ENCODE measurements at places on chromosomes 5 and 9.

DNA sequence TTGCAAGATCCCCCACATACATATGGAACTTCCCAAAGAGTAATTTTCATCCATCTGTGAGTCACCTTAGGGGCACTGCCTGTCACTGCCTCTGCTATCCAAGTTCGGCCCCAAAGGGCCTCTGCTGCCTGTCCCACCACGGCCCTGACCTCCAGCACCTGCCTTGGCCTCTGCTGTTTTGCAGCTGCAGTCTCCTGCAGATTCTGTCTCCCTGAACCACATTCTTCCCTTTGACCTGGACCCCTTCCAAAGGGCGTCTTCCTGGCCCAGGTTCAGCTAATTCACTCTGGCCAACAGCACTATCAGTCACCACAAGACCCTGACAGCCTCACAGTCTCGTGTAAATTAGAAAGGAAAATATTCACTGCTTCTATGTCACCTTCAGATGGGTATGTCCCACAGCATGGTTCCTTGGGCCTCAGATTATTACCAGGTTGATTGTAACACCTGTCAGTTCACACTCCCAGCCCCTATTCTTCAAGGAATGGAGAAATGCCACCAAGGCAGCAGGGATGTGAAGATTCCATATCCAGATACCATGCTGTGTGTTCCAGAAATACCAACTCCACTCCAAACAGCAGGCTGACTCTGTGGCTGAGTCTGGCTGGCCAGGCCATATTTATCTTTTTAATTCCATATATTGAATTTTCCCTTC is 479.3 kb downstream of the ARHGEF28 start:
- peak; percentile 6 for DNase-seq

DNA sequence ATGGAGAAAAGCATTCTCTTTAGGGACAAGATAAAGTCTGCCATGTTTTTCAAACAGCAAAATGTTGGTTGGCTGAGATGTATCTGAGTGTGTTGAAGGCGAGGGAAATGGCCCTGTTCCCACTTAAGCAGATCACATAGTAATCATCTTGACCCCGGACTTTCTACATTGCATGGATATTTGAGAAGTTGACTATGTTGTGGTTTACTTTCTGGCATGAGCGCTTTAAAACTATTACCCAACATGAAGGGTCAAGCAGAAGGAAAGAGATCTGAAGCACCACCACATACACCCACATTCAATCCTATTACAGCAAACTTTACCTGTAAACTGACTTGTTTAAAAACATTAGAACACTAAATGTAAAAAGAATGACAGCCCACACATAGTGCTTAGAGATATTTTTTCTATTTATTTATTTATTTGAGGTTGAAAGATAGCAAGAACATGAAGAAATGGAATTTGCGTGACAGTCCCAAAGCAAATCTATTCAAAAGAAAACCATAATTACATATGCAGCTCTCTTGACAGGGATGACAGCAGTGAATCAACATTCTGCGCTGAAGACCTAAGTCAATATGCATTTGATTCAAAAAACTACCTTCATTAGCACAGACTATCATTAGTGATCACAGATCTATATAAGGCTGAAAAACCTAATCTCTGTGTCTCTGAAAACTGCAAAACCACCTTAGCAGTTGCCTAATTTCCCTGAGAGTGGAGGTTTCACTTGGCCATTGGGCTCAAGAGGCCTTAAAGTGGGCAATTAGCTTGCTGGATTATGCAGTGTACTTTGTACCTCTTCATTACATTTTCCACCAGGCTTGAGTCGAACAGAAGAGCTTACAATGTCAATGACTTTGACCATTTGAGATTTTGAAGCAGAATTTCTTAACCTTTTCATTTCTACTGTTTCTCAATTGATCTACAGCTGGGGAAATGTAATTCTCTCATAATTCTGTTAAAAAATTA is 195.0 kb downstream of the PDE4D start:
- DNase-seq, result no peak

- no peak for DNase-seq
Observed at GRCh38 chr9:8282535-8282934, 483.0 kb upstream of the DMAC1 start.

- no peak for DNase-seq
Observed at GRCh38 chr5:149271195-149271715, 404 bp upstream of the AFAP1L1 start.

GRCh38 chr5:169770109-169770508 is 133.0 kb downstream of the DOCK2 start:
- DNase-seq, result no peak

DNA sequence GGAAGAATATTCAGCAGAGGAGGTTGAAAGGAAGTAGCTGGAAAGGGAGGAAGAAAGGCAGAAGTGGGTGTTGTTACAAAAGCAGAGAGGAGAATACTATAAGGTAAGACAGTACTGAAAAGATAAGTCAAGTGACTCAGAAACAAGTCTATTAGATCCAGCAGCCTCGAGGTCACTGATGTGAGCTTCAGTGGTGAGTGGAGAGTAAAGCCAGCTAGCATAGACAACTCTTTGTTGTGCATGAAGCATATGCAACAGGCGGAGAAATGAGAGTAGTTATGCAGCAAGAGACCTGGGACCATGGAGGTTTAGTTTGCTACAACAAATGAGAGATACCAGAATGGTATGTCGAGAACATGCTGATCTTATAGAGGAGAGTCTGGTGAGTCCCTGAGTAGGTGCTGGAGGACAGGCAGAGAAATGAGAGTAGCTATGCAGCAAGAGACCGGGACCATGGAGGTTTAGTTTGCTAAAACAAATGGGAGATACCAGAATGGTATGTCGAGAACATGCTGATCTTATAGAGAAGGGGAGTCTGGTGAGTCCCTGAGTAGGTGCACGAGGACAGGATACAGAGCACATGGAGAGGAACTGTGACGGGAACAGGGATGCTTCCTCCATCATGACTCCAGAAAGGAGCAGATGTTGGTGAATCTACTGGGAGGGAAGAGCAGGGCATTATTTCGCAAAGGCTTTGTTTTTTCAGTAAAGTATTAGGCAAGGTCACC is 36.0 kb downstream of the EQTN start:
- no peak for DNase-seq

- no peak for DNase-seq
Observed at GRCh38 chr9:9603345-9603744, 1009.5 kb downstream of the PTPRD start.

GRCh38 chr5:122431298-122431697 is 119.3 kb downstream of the SNCAIP start:
- DNase-seq, result no peak

DNA sequence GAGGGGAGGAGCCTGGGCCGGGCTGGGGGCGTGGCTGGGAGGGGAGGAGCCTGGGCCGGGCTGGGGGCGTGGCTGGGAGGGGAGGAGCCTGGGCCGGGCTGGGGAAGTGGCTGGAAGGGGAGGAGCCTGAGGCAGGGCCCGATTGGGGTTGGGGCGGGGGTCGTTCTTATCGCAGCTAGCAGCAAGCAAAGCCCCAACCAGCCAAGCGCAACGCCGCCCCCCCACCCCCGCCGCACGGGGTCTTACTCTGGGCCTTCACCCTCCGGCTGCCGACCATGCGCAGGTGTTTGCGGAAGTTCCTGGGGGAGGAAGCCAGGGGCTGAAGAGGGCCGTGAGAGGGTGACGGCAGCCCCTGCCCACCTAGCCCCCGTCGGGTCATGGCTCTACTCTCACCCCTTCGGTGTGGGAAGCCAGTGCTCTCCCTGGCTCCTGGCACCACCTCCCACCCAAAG is 5.0 kb downstream of the NSMF start:
- peak; percentile 35 for DNase-seq

DNA sequence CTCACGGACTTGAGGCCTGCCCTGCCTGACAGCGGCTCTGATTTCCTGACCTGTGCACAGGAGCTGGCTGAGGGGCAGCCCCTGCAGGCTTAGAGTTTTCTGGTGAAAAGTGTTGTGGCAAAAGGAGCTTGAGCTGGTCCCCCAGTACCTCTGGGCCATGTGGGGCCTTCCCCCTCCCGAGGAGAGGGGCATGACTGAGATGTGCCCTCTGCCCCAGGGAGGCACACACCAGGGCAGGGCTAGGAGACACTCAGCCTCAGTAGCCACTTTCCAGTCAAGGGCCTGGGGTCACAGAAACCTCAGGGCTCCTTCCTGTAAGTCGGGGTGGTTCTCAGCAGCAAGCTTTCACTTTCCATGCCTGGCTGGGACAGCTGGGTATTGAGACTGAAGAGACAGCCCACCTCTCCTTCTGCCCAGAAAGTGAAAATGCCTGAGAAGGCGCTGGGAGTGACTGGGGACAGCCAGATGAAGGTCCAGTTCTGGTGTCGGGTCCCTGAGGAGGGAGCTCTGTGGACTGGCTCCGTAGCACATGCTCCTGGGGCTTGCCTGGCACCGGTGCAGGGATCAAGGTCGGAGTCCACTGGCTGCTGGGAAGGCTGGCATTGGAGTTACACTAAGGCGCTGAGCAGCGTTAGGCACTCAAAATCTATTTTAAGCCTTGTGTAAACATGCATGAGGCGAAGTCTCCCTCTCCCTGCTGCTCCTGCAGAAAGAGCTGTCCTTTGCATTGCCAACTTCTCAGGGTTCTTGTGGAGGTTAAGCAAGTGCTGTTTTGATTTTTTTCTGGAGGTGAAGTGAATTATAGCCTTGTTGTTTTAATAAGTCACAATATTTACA is 394.9 kb downstream of the GADD45G start:
- DNase-seq, result peak; percentile 51

- no peak for DNase-seq
Observed at GRCh38 chr5:60805463-60805862, 38.6 kb downstream of the ELOVL7 start.

DNA sequence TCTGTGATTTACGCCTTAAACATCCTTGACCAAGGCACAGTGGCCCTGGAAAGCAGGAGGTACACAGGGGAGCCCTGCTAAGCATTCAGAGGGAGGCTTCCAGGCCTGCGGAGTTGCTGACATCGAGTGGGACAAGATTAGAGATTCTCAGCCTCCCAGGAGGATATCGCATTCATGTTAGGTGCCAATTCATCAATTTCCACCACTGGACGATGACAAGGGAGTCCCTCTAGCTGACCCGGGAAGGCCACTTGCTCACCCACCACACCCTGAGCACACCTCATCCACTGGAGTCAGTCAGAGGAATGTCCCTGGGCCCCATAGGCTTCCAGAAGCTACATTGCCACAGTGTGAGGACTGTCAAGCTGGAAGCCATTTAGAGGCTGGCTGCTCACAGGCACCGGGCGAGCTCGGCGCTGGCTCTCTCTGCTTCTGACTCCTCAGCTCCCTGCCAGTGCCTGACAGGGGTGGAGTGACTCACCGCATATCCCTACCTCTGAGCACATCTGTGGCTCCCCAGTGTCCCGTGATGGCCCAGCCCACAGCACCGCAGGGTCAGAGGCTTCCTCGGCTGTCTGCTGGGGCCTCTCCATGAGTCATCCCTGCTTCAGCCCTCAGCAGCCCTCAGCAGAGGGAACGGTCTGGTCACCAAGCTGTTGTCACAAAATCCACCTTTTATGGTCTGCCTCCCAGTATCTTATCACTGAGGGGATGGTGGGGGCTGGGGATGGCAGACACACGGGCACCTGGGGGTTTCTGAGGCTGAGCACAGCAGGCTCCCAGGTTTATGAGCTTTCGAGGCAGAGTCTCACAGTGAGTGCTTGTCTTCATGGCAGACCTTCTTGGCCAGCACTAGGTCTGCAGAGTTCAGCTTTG is 117.5 kb downstream of the ZNF608 start:
- DNase-seq, result peak; percentile 98

GRCh38 chr5:77751328-77752023 is 24.7 kb downstream of the TBCA start:
- DNase-seq, result no peak

DNA sequence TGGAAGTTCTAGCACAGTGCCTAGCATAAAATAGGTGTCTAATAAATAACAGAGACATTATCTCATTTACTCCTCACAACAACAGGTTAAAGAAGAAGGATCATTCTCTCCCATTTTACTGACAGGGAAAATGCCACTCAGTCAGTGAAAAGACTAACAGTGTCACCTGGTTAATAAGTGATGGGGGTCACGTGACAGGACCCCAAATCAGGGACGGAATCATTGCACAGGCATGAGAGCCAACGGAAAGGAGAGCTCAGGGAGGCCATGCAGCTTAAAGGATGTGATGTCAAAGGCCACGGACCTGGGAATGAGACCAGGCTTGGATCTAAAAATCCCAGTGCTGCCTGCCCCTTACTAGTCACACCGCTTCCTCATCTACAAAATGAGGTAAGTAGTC is 101.2 kb downstream of the BNC2 start:
- no peak for DNase-seq

DNA sequence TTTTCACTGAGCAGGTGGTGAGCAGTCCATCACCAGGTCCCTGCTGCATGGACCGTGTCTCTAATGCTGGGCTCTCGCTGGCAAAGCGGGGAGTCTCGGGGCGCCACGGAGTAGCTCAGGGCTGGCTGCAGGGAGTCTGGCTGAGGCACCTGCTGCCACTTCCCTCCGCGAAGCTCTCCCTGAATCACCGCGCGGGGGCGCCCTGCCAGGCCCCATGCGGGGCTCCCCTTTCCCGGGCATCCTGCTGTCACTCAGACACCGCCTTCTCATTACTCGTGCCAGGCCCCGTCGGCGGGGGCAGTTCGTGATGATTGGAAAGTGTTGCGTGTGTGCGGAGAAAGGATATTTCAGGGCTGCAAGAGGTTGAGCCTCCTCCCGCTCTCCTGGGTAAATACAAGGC is 335.8 kb downstream of the IRX2 start:
- no peak for DNase-seq

DNA sequence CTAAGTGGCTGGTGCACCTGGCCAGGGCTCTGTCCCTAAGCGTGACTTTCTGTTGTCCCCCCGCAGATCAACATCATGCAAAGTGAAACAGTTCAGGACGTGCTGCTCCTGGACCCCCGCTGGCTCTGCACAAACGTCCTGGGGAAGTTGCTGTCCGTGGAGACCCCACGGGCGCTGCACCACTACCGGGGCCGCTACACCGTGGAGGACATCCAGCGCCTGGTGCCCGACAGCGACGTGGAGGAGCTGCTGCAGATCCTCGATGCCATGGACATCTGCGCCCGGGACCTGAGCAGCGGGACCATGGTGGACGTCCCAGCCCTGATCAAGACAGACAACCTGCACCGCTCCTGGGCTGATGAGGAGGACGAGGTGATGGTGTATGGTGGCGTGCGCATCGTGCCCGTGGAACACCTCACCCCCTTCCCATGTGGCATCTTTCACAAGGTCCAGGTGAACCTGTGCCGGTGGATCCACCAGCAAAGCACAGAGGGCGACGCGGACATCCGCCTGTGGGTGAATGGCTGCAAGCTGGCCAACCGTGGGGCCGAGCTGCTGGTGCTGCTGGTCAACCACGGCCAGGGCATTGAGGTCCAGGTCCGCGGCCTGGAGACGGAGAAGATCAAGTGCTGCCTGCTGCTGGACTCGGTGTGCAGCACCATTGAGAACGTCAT is 19.7 kb upstream of the CTSL start:
- no peak for DNase-seq

- DNase-seq, result no peak
Observed at GRCh38 chr9:101635473-101635872, 40.7 kb upstream of the PPP3R2 start.

GRCh38 chr5:6875376-6875775 is 162.1 kb downstream of the TENT4A start:
- DNase-seq, result no peak

GRCh38 chr5:73126381-73126780 is 6.0 kb downstream of the TMEM171 start:
- DNase-seq, result no peak

All from urothelium cell line (cell line).